ENCODE measurements at places on chromosomes 2 and 18.
A peak's percentile ranks its signal among the peaks of the same experiment; 100 is the strongest.

GRCh38 chr18:56445422-56445821 lies 193.0 kb downstream of the TXNL1 start:
- DNase-seq: no peak

DNA sequence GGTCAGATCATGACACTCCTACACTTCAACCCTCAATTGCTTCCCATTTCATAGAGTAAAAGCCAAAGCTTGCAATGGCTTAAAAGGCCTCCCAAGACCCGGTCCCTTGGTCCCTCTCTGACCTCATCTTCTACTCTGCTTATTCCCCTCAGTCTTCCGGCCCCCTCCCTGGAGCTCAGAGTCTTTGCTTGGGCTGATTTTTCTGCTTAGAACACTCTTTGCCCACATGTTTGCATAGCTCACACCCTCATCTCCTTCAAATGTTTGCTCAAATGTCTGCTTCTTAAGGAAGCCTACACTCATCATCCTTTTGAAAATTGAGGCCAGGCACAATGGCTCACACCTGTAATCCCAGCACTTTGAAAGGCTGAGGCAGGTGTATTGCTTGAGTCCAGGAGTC lies 65.6 kb upstream of the CAPN13 start:
- DNase-seq: no peak

DNA sequence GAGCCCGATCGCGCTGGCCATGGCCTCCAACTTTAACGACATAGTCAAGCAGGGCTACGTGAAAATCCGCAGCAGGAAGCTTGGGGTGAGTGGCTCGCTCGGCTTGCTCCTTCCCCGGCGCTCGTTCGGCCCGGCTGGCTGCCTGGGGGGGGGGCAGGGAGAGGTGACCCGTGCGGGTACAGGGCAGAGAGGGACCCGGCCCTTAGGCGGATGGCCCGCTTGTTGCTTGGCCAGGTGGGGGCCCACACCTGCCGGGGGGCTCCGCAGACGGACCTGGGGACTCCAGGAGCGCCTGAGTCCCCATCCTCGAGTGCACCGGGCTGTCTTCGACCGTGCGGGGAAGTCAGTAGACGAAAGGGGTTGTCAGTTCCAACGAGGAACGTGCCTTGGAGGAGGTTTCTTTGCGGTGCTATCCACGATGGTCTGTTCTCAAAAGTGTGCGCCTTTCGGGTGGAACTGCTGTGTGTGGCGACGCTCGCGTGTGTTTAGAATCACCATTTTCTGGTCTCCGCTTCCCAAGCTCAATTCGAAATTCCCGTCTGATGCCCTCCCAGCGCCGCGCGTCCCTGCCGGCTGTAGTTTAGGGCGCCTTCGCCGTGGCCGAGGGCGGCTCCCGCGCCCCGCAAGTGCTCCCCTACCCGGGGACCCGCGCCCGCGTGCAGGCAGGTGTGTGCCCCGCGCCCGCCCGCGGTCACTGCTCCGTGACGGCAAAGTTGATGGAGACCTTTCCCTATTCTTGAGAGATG lies 711 bp downstream of the DOK6 start:
- DNase-seq: no peak

DNA sequence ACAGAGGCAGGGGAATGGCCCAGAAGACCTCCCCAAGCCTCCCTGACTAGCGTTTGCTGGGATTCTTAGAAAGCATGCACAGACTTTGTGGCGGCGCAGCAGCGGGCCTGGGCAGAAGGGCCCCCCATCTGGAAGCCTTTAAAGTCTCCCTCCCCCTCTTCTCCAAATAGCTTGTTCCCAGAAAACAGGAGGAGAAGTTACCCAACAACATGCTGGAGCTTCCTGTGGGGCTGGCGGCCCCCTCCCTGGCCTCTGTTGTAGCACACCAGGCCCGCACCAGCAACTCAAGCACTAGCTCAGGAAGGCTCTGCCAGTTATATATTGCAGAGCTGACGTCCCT lies 334.8 kb downstream of the DYSF start:
- no peak for DNase-seq

GRCh38 chr18:74060579-74060978 lies 87.1 kb downstream of the FBXO15 start:
- DNase-seq: peak; percentile 61

DNA sequence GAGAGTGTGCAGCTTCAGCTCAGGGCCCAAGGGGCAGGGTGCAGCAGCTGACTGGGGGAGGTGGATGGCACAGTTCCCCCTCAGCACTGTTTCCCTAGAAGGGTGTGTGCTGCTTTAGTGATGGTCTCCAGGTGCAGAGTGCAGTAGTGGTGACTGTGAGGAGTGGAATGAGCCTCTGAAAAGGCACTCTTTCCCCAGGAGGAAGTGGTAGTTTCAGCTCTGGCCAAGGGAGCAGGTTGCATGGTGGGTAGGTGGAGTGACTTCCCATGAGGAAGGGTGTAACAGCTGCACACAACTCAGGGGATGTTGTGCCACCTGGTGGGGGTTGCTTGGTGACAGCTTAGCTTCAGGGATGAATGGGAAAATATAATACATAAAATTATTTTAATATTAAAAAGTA lies 251.5 kb upstream of the NXPH2 start:
- DNase-seq: no peak

GRCh38 chr18:78542204-78542603 lies 437.4 kb upstream of the SALL3 start:
- no peak for DNase-seq

GRCh38 chr2:55621802-55622201 lies 4.4 kb upstream of the PPP4R3B start:
- no peak for DNase-seq

DNA sequence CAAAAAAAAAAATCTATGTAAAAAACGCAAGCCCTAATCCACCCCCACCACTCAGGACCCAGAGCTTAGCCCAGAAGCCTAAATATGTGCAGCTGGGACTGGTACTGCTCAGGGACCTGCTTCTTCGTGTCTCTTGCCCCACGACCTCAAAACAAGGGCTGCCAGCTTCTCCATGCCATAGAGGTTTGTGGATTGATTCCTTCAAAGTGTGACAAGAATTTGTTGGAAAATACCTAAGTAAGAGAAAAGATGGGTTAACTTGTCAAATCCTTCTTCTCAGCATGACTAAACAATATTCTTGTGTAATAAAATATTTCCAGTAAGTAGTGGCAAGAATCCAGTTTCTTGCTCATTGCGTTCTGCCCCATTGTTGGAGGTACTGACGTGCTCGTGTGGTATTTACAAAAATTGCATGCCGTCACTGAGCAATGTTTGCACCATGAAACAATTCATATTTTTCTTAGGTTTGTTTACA lies 825 bp upstream of the SCYGR1 start:
- DNase-seq: no peak

- DNase-seq: no peak
These were observed 417.2 kb downstream of the CDH7 start for GRCh38 chr18:66167829-66168684.

GRCh38 chr2:53051157-53051556 lies 716.4 kb upstream of the CHAC2 start:
- no peak for DNase-seq

GRCh38 chr18:51236225-51236624 lies 38.7 kb upstream of the MEX3C start:
- no peak for DNase-seq

- peak; percentile 6 for DNase-seq
These were observed 41.1 kb downstream of the UPP2 start for GRCh38 chr2:158142568-158143332.

Data from B cell (primary cell).